ENCODE measurements at places on chromosomes 5 and 9. TPM values are rescaled to one million over a fixed set of nuclear protein-coding genes. Genes with fewer than 3 reads are reported as not detected.

- no peak for DNase-seq
These were observed 210.3 kb downstream of the CDK5RAP2 start for GRCh38 chr9:120369608-120370220.

- no peak for DNase-seq
These were observed 12.2 kb upstream of the TNC start for GRCh38 chr9:115130176-115130575.

GRCh38 chr5:61167382-61167781 lies 5.1 kb upstream of the SMIM15 start:
- no peak for DNase-seq

DNA sequence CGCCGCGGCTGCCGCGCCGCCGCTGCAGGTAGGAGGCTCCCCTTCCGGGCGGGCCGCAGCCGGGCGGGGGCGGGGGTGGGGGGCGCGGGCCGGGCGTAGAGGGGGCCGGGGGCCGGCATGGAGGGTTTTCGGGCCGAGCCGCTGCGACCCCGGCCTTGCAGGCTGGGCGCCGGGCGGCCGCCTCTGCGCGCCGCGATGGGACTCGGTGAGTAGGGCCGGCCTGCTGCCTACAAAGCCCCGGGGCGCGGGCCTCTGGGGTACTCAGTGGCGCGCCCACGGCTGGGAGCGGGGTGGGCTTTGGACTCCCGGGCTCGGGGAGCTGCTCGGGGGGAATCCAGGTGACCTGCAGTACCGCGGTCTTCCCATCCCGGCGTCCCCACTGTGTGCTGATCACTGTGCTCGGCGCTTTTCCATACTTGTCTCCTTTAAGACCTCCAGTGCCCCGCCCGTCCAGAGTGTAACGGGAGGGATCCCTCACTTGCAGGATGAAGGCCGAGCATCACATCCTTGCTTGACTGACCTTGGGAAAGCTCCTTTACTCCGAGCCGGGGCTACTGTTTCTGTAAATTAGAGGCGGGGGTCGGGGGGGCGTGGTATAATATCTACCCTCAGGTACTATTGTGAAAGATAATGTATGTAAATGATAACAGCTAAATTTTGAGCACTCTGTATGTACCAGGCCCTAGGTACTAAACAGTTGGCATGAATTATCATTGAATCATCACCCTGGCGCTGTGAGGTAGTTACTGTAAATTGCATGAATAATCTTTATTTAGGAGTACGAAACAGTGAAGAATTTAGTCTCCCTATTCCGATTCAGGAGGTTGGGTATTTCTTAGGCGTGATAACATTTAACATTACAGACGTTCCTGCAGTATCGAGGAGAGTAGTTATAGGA lies 672 bp downstream of the MSANTD3 start:
- DNase-seq = peak; percentile 81

DNA sequence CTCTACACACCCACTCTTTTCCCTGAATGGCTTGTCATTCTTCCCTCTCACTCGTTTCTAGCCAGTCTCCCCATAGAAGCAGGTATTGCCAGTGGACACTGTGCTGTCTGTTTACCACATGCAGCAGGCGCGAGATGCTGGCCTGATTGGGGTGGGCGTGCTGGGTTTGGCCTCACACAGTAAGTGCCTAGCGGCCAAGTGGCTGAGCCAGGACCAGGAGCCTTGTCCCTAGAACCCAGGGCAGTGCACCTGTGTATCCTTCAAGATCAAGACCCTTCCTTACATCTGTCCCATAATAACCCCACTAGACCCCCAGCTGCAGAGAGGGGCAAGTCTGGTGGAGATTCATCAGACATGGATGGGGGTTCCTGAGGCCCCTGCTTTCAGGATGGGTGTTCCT lies 112.8 kb upstream of the IRX4 start:
- DNase-seq = no peak

DNA sequence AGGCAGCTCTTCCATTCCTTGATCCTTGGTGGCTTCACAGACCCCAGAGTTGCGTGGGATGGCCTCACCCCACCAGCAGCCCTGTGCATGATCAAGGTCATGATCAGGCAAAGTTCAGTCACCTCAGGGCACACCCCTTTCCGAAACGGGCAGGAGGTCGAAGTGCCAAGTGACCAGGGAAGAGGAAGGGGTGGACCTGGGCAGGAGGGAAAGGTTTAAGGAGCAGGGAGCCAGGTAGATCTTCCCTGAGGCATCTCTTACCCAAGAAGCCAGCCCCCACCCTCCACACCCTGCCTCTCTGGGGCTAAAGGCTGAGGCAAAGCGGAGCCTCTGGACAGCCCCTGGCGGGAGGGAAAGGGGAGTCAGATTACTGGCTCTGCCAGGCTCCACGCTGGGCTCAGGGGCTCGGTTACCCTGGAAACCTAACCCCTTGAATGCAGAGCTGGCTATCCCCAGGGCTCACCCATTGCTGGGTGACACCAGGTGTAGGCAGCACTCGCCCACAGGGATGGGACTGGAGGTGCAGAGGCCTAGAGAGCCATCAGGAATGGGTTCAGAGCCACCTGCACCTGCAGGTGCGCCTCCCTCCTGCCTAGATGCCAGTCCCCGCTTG lies 3.6 kb downstream of the MGAT4B start:
- DNase-seq = no peak

DNA sequence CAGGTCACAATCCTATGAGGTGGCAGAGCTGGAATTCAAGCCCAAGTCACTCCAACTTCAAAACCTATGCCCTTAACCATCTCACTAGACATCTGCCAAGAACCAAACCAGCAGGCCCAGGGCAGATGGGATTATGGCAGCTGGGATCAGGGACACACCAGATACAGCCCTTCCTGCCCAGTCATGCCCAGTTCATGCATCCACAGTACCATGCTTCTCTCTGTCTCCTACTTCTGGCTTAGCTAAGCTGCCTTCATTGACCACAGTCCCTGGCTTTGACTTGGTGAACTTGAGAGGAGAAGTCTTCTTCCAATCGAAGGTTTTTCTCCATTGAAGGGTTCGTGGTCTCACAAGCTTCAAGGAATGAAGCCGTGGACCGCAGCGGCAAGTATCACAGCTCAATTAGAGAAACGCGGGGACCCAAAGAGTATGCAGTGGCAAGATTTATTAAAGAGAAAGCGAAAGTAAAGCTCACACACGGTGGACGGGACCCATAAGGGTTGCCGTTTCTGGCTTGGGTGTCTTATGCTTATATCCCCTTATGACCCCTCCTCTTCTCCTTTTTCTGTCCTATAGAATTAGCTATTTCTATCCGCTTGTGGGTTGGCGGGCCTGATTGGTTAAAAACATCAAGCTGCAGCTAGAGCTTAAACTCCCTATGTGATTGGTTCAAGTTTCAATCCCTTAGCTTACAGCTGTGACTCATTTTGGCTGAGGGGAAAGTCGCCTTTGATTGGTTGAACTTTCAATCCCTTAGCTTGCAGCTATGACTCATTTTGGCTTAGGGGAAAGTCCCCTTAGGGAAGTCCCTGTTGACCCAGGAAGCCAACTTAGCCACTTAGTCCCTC lies 101.2 kb downstream of the TRIM36 start:
- DNase-seq = peak; percentile 69

DNA sequence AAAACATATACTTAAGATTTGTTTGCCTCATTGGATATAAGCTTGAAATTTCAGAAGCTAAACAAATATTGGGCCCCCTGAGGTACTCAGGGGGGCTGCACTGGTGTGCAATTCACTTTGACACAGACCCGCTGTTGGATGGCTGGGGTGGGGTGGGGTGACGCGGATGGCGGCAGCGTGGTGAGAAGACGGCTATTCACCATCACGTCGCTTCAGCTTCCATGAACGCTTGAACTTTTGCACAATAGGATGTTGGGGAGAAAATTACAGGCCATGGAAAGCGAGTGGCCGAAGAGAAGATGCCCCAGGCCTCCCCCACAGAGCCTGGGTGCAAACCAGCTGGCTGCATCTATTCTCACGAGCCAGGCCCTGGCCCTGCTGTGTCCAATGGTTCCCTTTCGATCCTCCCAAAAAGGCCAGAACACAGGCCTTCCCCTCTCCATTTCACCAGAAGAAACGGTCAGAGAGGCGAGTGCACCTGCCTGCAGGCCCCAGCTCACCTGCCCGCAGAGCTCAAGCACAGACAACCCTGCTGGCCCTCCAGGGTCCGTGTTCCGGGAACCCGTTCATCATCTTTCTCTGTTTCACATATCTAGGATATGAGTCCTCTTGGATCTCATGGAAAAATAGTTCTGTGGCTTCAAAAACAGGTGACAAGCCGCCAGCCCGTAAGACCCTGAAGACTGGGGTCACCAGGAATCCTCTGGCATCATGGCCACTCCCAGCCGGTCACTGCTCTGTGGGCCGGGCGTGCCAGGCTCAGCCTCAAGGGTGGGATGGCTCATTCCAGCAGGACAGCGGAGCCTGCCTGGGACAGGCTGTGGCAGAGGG lies 46.8 kb upstream of the SARDH start:
- DNase-seq = no peak

GRCh38 chr5:176780176-176781053 lies 29.9 kb upstream of the UNC5A start:
- DNase-seq = no peak

Gene LCN9
- total RNA-seq = not detected

Gene GARIN3
- not detected for total RNA-seq

Gene TMC1
- total RNA-seq = not detected

Gene SERF1A
- 7.0 TPM for total RNA-seq

Gene FUT7
- total RNA-seq = not detected

Gene SLC31A2
- 3.1 TPM for total RNA-seq

Gene FAM221B
- total RNA-seq = not detected

Gene IL5
- total RNA-seq = not detected

Gene C9
- not detected for total RNA-seq

Gene GLDC
- 0.82 TPM for total RNA-seq

Data from MG63 (cell line).